ENCODE measurements at places on chromosomes 5 and 9. TPM values are rescaled to one million over a fixed set of nuclear protein-coding genes. Genes with fewer than 3 reads are reported as not detected.

GRCh38 chr5:174291-174600 is 17.0 kb upstream of the LRRC14B start:
- H3K36me3 ChIP-seq, result no peaks in the 10 kb centered on the region
- no peak overlapping the region for H3K4me3 ChIP-seq
- no peak for DNase-seq
- H3K4me1 ChIP-seq, result no peaks in the 10 kb centered on the region
- peaks cover 56% of the 10 kb centered on the region for H3K27me3 ChIP-seq

GRCh38 chr5:67338421-67338820 is 141.8 kb upstream of the CD180 start:
- no peaks in the 10 kb centered on the region for H3K36me3 ChIP-seq
- no peak for DNase-seq
- no peak overlapping the region for H3K4me3 ChIP-seq

DNA sequence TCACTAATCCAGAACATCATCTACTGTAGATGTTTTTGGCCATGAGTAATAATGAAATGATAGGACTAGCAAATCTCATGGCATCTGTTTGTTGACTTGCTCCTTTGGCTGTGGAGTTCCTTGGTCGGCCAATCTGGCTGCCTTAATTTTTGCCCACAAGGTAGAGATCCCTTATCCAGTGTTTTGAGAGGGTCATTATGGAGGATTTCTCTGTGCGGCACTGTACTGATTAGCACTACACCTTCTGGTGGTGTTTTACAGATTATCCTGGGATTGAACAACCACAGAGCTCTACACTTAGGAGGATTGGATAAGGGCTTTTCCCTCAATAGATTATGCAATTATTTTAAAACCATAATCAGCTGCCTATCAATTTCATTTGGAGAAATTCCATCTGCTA is 3.2 kb upstream of the ENHO start:
- no peak for DNase-seq
- H3K36me3 ChIP-seq, result no peaks in the 10 kb centered on the region
- H3K27me3 ChIP-seq, result peaks cover 9% of the 10 kb centered on the region
- no peak overlapping the region for H3K27ac ChIP-seq

DNA sequence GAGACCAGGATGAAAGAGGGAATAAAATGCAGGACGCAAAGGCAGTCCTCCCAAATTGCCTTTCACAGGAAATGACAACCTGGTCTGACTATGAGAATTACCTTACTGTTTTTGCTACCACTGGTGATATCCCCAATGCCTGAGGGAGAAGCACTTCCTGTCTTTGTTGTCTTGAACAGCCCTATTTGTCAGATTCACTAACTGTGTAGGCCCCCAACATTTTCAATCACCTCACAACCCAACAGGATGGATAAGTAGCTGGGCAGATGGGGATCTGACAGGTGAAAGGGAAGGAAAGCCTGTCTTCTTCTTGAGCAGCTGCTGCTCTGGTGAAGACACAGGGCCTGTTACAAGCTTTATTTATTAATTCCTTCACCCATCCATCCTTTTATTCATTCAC is 9.7 kb downstream of the ESM1 start:
- H3K36me3 ChIP-seq, result no peaks in the 10 kb centered on the region
- H3K4me3 ChIP-seq, result no peak overlapping the region
- no peaks in the 10 kb centered on the region for H3K4me1 ChIP-seq
- no peaks in the 10 kb centered on the region for H3K27me3 ChIP-seq
- H3K27ac ChIP-seq, result no peak overlapping the region

DNA sequence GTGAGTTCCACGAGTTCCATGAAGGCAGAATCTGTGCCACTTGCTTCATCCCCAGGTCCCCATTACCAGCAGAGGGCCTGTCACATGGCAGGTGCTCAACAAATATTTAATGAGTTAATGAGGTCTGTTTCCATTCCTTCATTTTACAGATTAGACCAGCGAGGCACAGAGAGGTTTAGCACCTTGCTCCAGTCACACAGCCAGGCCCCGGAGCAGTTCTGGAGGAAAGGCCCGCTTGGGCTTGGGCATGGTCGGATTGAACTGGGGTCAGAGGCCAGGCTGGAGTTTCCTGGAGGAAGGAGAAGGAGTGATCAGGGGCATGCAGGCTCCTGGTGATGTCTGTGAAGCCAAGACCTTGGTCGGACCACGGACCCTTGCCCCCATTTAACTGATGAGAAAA is 4.0 kb upstream of the ST6GALNAC4 start:
- no peaks in the 10 kb centered on the region for H3K36me3 ChIP-seq
- no peak overlapping the region for H3K4me3 ChIP-seq
- H3K27ac ChIP-seq, result no peak overlapping the region
- no peaks in the 10 kb centered on the region for H3K27me3 ChIP-seq
- peaks cover 49% of the 10 kb centered on the region for H3K4me1 ChIP-seq
- no peak for DNase-seq

GRCh38 chr5:83322273-83322924 is 149.1 kb upstream of the VCAN start:
- H3K4me1 ChIP-seq, result no peaks in the 10 kb centered on the region
- H3K27me3 ChIP-seq, result no peaks in the 10 kb centered on the region
- no peaks in the 10 kb centered on the region for H3K36me3 ChIP-seq
- H3K4me3 ChIP-seq, result no peak overlapping the region
- no peak overlapping the region for H3K27ac ChIP-seq
- DNase-seq, result no peak

DNA sequence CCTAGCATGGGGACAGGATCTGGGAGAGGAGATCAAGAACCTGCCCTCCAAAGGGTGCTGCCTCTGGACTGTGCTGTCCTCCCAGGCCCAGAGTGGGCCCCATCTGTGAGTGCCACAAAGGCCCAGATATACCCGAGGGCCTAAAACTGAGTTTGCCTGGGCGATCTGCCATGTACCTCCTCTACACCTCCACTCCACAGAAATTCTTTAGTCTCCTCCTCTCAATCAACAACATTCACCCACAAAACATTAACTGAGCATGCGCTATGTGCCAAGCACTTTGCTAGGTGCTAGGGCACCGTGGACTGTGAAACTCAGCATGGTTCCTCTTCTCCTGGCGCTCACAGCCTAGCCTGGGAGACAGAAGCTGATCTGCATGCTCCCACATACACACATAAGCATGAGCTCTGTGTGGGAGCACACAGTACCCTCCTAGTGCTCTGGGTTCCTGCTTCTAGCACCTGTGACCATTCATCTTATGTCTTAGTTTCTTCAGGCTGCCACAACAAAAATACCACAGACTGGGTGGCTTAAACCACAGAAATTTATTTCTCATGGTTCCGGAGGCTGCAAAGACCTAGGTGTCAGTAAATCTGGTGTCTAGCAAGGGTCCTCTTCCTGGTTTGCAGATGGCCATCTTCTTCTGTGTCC is 82.0 kb upstream of the FSTL4 start:
- H3K27me3 ChIP-seq, result no peaks in the 10 kb centered on the region
- no peaks in the 10 kb centered on the region for H3K36me3 ChIP-seq
- H3K4me3 ChIP-seq, result no peak overlapping the region
- H3K4me1 ChIP-seq, result no peaks in the 10 kb centered on the region
- no peak for DNase-seq

GRCh38 chr9:113545068-113545467 is 81.5 kb downstream of the RGS3 start:
- H3K27me3 ChIP-seq, result no peaks in the 10 kb centered on the region
- H3K27ac ChIP-seq, result no peak overlapping the region
- no peak for DNase-seq
- peaks cover 38% of the 10 kb centered on the region for H3K36me3 ChIP-seq
- peaks cover 37% of the 10 kb centered on the region for H3K4me1 ChIP-seq
- H3K4me3 ChIP-seq, result no peak overlapping the region

DNA sequence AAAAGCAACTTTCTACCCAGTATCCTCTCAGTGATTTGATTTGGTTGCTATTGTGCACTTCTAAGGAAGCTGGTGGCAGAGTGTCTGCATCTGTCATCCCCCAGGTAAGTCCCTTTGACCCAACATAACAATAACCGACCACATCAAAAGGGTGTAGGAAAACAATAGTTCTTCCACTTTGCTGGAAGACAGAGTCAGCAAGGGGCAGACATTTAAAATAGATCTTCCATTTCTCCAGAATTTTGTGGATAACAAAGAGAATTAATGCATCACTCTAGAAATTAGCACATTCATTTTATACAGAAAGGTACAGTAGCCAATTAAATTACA is 177.5 kb downstream of the EBF1 start:
- H3K4me1 ChIP-seq, result no peaks in the 10 kb centered on the region
- DNase-seq, result no peak

DNA sequence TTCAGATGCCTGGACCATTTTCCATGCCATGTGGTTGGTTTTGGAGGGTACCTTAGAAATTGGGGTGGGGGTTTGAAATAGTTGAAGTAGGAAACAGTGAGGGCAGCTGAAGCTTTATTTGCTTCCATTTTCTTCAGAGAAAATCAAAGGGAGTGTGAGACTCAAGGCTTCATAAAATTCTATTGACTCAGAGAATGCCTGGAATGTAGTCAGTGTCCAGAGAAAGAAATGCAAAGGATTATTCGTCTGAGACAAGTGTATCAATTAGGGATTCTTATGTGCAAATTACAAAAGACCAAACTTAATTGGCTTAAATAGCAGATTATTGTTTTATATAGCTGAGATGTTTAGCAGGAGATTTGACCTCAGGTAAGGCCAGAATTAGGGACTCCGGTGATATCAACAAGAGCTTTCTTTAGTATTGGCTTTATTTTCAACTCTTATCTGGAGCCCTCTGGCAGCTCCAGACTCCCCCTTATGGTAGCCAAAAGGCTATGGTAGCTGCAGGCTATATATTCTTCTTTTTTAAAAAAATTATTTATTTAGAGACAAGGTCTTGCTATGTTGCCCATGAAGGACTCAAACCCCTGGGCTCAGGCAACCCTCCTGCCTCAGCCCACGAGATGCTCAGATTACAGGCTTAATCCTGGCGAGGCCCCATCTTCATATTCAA is 38.9 kb downstream of the PTTG1 start:
- H3K4me1 ChIP-seq, result peaks cover 65% of the 10 kb centered on the region
- H3K36me3 ChIP-seq, result no peaks in the 10 kb centered on the region
- DNase-seq, result no peak
- H3K27me3 ChIP-seq, result no peaks in the 10 kb centered on the region

DNA sequence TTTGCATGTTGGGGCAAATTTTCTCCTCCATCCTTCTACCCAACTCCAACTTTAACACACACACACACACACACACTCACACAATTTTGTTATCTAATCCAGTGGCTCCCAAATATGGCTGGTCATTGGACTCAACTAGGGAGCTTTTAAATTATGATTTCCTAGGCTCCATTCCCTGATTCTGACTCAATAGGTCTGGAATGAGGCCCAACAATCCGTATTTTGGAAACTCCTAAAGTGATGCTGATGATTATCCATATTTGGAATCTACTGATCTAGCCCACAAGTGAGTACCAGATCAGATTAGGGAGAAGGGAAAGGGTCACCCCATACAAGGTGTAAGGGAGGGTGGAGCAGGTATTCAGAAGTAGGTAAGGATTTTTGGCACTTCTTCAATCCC is 309.7 kb downstream of the TLE1 start:
- H3K36me3 ChIP-seq, result no peaks in the 10 kb centered on the region
- H3K4me3 ChIP-seq, result no peak overlapping the region
- DNase-seq, result no peak
- 0 out of 2 replicates have a peak, but pooled peaks cover 1% of the 10 kb centered on the region for H3K27me3 ChIP-seq
- H3K4me1 ChIP-seq, result no peaks in the 10 kb centered on the region

DNA sequence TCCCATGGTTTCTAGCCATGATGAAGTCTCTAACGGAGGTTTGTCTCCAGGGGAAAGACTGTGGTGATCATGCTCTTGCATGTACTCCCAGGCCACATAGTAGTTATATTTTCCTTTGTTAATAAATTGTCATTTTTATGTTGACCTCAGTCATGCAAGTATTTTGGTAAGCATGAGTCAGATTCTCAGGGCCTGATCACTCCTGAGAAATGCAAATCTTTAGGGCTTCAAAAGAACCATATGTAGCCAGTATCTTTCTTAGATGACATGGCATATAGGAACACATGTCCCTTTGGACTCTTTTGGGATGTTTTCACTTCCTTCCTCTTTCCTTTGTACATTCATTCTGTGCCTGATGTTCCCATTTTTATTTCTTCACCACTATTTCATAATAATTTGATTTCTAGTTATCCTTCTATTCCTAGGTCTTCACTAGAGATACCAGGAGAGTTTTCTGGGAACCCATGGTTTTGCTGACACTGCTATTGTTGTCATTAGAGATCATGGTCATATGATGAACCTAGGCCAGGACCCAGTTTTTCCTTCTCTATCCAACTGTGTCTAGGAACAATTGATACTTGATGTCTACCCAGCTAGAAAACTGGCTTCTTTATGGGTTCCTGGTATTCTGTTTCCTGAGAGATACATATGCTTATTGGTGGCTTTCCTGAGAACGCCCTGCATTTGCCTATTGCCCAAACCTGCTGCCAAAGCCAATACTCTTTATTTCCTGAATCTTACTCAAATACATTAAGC is 248.1 kb upstream of the NREP start:
- H3K27ac ChIP-seq, result no peak overlapping the region
- H3K36me3 ChIP-seq, result no peaks in the 10 kb centered on the region
- DNase-seq, result no peak
- H3K27me3 ChIP-seq, result no peaks in the 10 kb centered on the region

GRCh38 chr9:130990306-130990977 is 18.5 kb upstream of the LAMC3 start:
- DNase-seq, result no peak
- H3K4me1 ChIP-seq, result peaks cover 15% of the 10 kb centered on the region
- H3K27ac ChIP-seq, result no peak overlapping the region
- no peak overlapping the region for H3K4me3 ChIP-seq

- H3K27me3 ChIP-seq, result no peaks in the 10 kb centered on the region
- H3K4me1 ChIP-seq, result 0 out of 2 replicates have a peak, but pooled peaks cover 6% of the 10 kb centered on the region
- H3K4me3 ChIP-seq, result no peak overlapping the region
- no peak for DNase-seq
These were observed 187.3 kb downstream of the DIRAS2 start for GRCh38 chr9:90455316-90455715.

GRCh38 chr5:122076669-122077365 is 1.2 kb downstream of the LOX start:
- H3K4me3 ChIP-seq, result peak overlapping the region; percentile 74
- H3K27me3 ChIP-seq, result peaks cover 7% of the 10 kb centered on the region
- H3K36me3 ChIP-seq, result peaks cover 3% of the 10 kb centered on the region
- H3K4me1 ChIP-seq, result peaks cover 60% of the 10 kb centered on the region

Gene PAPPA
- total RNA-seq, result 0.09 TPM

Gene SNX2
- total RNA-seq, result 125 TPM

Gene ZNF879
- total RNA-seq, result 2.8 TPM

Gene PCDHAC2
- not detected for total RNA-seq

Gene BSPRY
- total RNA-seq, result 0.13 TPM

Gene SLC2A6
- 6.3 TPM for total RNA-seq

Gene NR6A1
- 31.5 TPM for total RNA-seq

Gene CEP120
- 14.7 TPM for total RNA-seq

Gene RHOBTB3
- total RNA-seq, result 39.6 TPM

Gene RANBP17
- not detected for total RNA-seq

Gene ZFP2
- total RNA-seq, result 0.27 TPM

All from HepG2 (cell line).